RPMI7951 (cell line): ENCODE measurements at places on chromosomes 7 and 10.
A peak's percentile ranks its signal among the peaks of the same experiment; 100 is the strongest.

DNA sequence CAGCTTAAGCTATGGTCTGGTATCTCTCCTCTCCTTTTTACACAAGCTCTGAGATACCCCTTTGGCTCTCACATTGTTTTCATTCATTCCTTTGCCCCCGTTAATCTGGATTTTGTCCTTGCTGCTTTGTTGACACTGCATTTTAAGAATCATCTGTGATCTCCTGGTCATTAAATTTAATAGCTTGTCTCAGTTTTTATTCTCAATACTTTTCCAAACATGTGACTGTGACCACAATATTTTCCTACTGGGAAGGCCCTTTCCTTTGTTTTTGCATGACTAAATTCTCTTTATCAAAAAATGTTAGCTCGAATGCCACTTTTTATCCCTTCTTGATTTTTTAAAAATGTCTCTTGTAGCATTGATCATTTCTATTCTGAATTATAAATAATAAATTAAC lies 171.2 kb downstream of the SUGCT start:
- no peak for DNase-seq

- no peak for DNase-seq
Measured at GRCh38 chr7:127920787-127921438, 110.3 kb downstream of the LRRC4 start.

GRCh38 chr7:30927040-30927439 lies 15.4 kb downstream of the AQP1 start:
- no peak for DNase-seq

- peak; percentile 3 for DNase-seq
Measured at GRCh38 chr7:105975770-105976417, 12.8 kb downstream of the CDHR3 start.

GRCh38 chr10:125231116-125231812 lies 70.9 kb upstream of the CTBP2 start:
- peak; percentile 94 for DNase-seq

DNA sequence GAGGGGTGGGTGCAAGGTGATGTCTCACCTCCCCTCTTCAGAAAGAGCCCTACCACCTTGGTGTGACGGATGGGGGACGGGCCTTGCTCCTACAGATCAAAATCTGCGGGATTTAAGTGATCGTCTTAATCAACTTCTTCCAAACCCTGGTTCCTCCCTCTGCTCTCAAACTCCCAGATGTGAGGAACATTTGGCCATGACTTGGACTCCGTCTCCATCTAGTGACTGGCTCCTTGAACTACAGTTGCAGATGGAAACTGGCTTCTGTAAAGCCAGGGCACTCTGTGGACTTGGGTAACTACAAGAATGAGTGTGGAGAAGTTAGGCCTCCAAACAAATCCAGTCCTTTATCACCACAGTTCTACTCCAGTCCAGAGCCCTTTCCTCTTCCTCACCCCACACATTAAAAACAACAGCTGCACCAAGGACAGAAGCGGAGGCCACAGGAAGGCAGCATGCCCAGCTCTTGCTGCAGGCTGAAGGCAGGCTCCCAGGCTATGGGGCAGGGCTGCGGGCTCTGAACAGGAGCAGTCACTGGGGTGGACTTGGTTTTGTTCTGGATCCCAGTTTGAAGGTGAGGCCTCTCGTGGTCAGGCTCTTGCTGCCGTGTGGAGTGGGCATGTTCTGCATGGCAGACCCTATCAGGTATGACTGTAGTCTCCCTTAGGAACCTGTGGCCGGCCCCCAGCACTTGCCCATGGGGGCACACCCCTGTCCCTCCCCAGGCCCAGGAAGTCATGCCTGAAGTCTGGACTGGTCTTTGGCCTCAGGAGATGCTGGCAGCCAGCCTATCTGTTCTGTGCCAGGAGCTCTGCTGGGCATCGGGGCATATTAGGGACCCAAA lies 79.4 kb downstream of the VWC2 start:
- DNase-seq = peak; percentile 52
